ENCODE measurements at places on chromosomes 5 and 9. TPM values are rescaled to one million over a fixed set of nuclear protein-coding genes. Genes with fewer than 3 reads are reported as not detected.
A peak's percentile ranks its signal among the peaks of the same experiment; 100 is the strongest.

DNA sequence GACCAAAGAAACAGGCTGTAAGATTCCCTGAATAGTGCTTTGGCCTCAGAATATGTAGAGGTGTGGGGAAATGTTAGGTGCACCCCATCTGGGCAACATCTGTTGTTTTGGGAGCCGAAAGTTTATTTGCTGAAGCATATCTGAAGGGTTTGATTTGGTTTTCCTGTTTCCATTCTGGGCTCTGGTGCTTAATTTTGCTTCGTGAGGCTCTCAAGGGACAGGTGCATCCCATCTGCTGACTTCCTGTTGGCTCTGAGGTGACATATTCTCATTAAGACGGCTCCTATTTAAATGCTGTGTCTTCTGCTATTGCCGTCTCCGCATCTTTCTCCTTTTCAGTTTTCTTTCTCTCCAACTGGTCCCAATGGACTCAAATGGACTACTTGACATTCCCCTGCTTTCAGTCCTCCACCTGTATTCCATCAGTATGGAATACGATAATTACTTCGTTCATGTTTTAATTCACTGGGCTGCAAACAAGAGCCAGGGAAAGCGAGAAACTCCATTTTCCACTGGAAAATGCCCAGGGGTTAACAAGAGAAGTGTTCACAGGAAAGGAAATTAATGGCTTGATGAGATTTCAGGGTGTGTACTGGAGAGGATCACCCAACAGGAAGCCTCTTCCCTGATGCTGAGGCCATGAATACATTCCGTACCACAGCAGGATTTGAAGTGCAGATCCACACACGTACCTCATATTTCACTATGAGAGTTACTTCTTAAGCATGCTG lies 104.0 kb downstream of the MTX3 start:
- no peak overlapping the region for H3K4me3 ChIP-seq
- no peak overlapping the region for H3K27ac ChIP-seq

DNA sequence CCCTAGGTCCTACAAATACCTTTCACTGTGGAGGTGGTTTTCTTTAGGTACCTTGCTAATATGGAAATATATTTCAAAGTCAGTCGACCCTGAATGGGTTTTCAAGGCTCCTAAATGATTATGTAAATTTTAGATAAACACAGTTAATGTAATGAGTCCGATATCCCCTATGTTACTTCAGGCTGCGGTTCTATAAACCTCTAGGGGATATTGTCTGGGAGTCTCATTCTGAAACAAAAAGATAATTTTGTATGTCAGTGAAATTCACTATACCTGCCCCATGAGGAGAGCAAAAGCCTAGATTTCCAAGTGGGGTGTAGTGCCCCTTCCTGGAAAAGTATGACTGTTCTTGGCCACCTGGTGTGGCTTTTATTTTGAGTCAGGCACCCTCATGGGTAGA lies 377.3 kb downstream of the ICE1 start:
- DNase-seq: no peak
- no peaks in the 10 kb centered on the region for H3K36me3 ChIP-seq
- no peak overlapping the region for H3K27ac ChIP-seq
- H3K27me3 ChIP-seq: no peaks in the 10 kb centered on the region
- H3K4me3 ChIP-seq: no peak overlapping the region

GRCh38 chr9:137366445-137366810 lies 56.5 kb downstream of the EXD3 start:
- H3K27ac ChIP-seq: no peak overlapping the region
- no peaks in the 10 kb centered on the region for H3K36me3 ChIP-seq
- no peak for DNase-seq
- no peak overlapping the region for H3K4me3 ChIP-seq
- no peaks in the 10 kb centered on the region for H3K27me3 ChIP-seq

- H3K36me3 ChIP-seq: no peaks in the 10 kb centered on the region
- H3K4me3 ChIP-seq: no peak overlapping the region
- no peak overlapping the region for H3K27ac ChIP-seq
Measured at GRCh38 chr5:100794218-100794617, 108.9 kb downstream of the ST8SIA4 start.

GRCh38 chr5:74319076-74319475 lies 321.5 kb downstream of the ENC1 start:
- H3K36me3 ChIP-seq: no peaks in the 10 kb centered on the region
- no peak for DNase-seq
- no peaks in the 10 kb centered on the region for H3K27me3 ChIP-seq
- H3K4me1 ChIP-seq: no peaks in the 10 kb centered on the region
- no peak overlapping the region for H3K4me3 ChIP-seq
- no peak overlapping the region for H3K27ac ChIP-seq

GRCh38 chr5:179166886-179167841 lies 107.0 kb downstream of the ZNF354C start:
- peak overlapping the region; percentile 27 for H3K27ac ChIP-seq
- no peaks in the 10 kb centered on the region for H3K27me3 ChIP-seq
- H3K36me3 ChIP-seq: no peaks in the 10 kb centered on the region
- peak overlapping the region; percentile 42 for H3K4me3 ChIP-seq

- no peak overlapping the region for H3K4me3 ChIP-seq
- H3K27ac ChIP-seq: no peak overlapping the region
- H3K27me3 ChIP-seq: no peaks in the 10 kb centered on the region
- DNase-seq: no peak
Measured at GRCh38 chr5:169717288-169717687, 80.2 kb downstream of the DOCK2 start.

TAF11L14 gene
- total RNA-seq: not detected

RNF208 gene
- total RNA-seq: 1.1 TPM

ZDHHC21 gene
- total RNA-seq: 17.4 TPM

IL5 gene
- total RNA-seq: not detected

ACSL6 gene
- total RNA-seq: 0.84 TPM

POU5F2 gene
- total RNA-seq: 5.2 TPM
